ENCODE measurements at places on chromosomes 1 and 21.

DNA sequence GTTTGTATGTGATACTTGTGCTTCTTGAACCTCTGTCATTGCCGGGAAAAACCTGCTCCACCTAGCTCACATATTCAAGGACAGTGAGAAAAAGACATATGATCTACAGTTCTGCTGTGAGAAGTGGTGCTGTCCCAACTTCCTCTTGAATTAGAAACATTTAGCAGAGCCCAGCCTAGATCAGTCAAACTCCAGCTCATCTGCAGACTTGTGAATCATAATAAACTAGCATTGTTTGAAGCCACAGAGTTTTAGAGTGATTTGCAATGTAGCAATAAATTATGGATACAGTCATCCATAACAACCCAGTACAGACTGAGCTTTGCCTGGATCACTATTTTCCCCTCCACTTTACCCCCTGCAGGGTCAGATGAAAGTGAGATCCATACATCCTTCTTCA, 497.8 kb downstream of the PLA2G4A start:
- DNase-seq = no peak

GRCh38 chr1:46072975-46073374, 59.5 kb downstream of the PIK3R3 start:
- no peak for DNase-seq

DNA sequence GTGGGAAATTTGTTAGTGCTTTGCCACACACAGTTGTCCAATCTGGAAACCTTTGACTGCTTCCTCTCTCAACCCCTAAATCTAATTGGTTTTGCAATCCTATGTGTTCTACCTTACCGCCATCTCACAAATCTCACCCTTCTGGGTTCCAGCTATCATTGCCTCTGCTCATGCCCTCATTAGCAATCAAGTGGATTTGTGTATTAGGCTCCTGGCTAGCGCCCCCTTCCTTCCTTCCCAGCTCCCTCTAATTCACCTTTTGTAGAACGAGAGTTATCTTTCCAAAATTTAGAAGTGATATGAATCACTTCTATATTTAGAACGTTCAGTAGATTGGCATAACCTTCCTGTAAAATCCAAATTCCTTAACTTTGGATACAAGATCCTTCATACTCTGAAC, 18.6 kb downstream of the FMO1 start:
- no peak for DNase-seq

GRCh38 chr1:29853716-29854330, 617.5 kb downstream of the PTPRU start:
- DNase-seq = no peak

DNA sequence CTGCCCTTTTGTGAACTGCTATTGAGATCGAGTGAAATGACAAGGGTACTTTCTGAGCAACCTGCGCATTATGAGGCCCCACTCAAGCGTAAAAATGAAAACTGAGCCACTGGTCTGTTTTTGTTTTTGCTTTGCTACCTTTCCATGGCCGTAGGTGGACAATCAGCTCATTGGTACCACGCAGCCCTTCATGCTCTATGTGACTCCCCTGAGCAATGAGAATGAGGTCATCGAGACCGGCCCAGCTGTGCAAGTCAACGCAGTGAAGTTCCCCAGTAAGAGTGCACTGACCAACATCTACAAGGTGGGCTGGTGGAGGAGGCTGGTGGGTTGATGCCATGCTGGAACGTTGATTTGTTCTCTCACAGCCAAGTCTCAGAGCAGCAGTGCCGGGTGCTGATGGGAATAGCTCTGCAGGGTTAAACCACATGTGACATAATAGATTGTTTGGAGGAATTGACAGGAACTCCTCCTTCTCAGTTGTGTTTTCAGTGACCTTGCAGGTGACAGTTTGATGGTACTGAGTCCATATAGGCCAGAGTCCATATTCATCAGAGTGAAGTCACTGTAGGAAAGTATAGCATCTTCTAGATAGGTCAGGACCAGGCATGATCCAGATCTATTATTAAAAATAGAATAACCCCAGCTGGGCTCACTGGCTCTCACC, 170.3 kb downstream of the VPS13D start:
- DNase-seq = no peak

- no peak for DNase-seq
These were observed 16.9 kb downstream of the CTH start for GRCh38 chr1:70427976-70428375.

DNA sequence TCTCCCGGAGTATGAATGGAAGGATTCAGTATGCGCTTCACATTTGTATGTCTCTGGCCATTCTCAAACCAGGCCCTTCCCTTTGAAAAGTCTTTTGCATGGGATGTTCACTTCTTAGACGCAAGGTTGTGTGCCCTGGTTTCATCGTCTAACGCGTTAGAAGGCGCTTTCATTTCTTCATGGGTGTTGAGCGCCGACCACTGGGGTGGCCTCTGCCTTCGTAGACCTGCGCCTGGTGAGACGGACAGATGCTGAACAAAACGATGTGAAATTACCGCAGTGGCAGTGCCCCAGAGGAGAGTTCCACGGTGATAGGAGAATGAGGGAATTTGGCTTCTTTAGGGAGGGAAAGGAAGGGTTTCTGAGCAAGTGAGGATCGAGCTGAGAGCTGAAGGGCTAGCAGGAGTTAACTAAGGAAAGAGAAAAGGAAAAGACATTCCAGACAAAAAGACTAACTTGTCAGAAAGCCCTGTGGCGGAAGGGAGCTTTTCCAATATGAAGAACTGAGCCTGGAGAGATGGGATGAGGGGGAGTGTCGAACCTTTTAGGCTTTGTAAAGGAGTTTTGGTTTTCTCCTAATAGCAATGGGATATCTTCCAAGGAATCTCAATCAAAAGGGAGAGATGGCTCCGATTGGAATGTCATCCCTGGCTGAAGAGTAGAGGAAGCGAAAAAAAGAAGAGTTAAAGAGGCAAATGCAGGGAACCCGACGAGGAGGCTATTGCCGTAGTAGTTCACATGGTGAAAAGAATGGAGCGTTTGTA, 951 bp downstream of the GGPS1 start:
- DNase-seq = peak; percentile 50

GRCh38 chr1:108113496-108113895, 86.6 kb downstream of the SLC25A24 start:
- no peak for DNase-seq

DNA sequence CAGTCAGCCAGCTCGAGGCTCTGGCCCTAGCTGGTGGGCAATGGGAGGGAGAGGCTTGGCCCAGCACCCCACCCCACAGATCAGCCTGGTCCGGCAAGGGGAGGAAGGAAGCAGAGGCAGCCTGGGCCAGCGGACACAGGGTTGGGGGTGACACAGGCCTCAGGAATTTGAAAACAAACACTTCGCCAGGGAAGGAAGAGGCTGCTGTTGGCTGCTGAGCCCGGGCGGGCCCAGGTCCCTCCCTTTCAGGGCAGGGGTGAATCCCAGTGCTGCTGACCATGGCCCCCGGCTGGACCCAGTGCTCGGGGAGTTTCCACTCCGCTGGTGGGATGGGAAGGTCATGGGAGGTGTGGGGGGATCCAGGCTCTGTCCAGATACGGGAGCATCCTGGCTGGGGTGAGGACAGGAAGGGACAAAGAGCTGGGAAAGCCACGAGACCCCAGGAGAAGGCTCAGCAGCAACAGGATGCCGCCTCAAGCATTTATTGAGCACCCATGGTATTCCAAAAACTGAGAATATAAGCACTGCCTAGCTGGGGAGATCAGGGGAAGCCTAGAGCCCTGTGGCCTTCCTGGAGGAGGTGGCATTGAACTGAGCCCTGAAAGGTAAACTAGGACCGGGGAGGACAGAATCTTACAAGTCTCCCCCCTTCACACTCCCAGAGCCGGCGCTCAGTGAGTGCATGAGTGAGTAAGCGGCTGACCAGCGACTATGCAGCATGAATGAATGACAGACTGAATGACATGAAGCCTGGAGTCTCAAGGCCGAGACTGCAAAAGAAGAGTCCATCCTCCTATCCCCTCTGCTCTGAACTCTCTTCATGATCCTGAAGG, 26.2 kb upstream of the EPHA2 start:
- no peak for DNase-seq

GRCh38 chr1:41122851-41123518, 101.5 kb upstream of the SLFNL1 start:
- no peak for DNase-seq

GRCh38 chr1:70518106-70518505, 107.0 kb downstream of the CTH start:
- DNase-seq = no peak

- DNase-seq = peak; percentile 20
These were observed 892 bp downstream of the TYW3 start for GRCh38 chr1:74733604-74734484.

DNA sequence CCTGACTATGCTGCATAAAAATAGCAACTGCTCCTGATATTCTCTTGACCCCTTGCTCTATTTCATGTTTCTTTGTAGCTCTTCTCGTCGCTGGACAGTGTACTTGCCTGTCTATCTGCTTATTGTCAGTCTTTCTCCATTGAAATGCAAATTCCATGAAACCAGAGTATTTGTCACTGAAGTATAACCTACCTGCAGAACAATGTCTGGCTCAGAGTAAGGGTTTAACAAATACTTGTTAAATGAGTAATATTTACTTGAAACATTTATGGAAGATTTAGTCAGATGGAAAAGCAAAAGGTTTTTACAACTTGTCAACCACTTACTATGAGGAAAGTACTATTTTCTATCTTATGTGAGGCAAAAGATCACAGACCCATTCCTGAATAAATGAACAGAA, 19.9 kb upstream of the ERICH3 start:
- DNase-seq = no peak

- DNase-seq = peak; percentile 60
These were observed 2.6 kb downstream of the KCNA3 start for GRCh38 chr1:110672001-110672752.

- no peak for DNase-seq
These were observed 148.5 kb downstream of the DHRS3 start for GRCh38 chr1:12469493-12469892.

GRCh38 chr21:37508341-37508740, 141.8 kb downstream of the DYRK1A start:
- DNase-seq = no peak

DNA sequence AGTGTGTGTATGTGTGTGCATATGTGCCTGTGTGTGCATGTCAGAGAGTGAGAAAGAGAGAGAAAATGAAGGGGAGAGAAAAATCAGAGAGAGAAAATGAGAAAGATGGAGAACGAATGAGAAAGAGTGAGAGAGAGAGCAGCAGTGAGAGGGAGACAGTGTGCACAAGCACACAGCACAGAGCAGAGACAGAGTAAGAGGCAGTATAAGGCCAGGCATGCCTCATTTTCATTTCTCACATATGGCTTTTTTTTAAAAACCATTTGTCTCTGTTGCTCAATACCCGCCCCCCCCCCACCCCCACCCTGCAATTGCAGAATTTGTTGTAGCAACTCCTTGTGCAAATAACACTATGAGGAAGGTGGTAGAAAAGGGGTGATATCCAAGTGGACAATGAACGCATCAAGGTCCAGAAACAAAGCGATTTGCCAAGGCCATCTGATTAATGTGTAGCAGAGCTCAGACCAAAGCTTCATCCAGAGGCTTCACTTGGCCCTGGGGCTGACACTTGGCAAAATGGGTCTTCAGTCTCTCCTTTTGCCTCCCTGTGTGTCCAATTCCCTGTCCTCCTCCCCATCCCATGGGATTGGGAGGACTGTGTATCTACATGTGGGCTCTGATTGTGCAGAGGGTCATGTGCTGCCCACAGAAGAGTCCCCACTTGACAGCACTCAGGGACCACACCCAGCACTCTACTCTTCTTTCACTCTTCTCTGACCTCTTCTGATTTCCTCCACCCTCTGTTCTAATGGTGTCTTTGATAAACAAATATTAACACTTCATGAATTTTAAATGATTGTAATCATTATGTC, 38.9 kb upstream of the HSD3B1 start:
- no peak for DNase-seq

DNA sequence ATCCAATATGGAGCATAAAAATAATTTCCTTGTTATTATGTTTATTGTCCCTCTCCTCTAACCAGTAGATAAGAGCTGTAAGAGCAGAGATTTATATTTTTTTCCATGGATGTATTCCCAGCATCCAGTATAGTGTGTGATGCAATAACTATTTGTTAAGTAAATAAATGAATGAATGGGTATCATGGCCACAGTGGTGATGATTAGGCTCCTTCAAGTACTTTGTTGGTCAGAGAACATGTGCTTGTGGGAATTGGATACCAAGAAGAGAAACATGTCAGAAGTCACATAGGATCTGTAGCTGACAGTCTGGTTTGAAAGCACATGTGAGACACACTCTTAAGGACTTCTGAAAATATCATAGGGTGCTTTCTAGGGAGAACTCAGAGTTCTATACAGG, 588.5 kb downstream of the AGBL4 start:
- DNase-seq = no peak

DNA sequence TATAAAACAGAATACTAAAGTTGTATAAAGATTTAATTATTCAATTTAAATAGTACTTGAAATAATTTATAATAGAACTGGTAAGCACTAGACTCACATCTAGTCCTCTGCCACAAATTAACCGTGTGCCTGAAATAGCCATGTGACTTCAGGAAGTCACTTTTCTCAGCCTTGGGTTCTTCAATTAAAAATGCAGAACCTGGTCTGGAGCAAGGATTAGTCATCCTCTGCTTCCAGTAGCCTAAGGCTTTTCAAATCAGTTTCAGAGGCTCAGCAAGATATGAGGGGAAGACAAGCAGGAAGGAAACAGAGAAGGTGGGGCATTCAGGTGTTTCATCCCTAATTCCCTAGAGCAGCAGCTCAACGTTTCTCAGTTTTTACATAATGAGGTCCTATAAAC, 23.0 kb downstream of the DPH5 start:
- no peak for DNase-seq

DNA sequence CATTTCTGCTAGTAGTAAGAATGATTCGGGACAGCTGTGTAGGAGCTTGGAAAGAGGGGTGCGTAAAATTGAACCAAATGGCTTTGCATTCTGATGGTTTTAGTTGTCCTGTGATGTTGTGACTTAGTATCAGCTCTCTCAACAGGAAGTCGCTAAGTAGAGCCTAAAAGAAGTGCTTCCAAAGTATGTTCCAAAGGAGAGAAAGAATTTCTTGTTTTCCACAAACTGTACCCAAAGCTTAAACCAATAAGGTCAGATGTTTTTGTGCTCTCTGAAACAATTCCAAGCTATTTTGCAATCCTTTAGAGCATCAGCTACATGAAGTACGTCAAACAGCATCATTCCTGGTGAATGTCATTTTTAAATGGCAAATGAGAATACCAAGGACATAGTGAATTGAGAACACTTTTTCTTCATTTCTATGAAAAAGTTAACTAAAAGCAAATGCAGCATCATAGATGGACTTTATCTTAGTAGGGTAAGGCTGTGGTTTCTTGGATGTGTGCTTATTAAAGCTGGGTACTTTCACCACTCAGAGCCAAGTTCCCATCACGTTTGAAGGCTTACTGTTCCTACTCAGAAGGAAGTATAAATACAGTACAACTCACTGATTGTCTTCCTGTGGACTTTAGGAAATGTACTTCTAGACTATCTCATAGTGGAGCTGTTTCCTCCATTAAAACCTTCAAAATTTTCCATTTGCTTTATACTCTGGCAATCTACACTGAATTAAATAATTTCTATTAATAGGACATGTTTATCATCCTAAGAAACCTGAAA, 148.6 kb downstream of the C1orf21 start:
- no peak for DNase-seq

GRCh38 chr21:44684483-44684882, 2.5 kb upstream of the KRTAP12-1 start:
- no peak for DNase-seq

- DNase-seq = no peak
These were observed 10.4 kb upstream of the KCNK1 start for GRCh38 chr1:233603478-233603877.

- DNase-seq = no peak
These were observed 182.2 kb downstream of the PRDM16 start for GRCh38 chr1:3251099-3251806.

GRCh38 chr1:147622731-147623130, 47.6 kb downstream of the ACP6 start:
- DNase-seq = no peak
